GM23248 (cell line): ENCODE measurements at places on chromosomes 5 and 9.

DNA sequence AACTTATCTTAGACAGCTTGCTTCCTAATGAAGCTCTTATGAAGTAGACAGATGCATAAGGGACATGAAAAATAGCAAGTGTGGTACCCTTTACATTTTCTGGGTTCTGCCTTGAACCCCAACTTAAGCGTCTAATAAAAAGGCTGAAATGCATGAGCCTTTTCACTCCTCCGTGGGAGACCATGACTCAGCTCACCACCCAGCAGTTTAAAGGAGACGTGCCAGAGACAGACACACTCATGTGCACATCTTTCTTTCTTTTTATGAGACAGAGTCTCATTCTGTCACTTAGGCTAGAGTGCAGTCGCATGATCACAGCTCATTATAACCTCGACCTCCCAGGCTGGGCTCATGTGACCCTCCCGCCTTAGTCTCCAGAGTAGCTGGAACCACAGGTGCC, 22.3 kb downstream of the CTXN3 start:
- DNase-seq, result peak; percentile 47

DNA sequence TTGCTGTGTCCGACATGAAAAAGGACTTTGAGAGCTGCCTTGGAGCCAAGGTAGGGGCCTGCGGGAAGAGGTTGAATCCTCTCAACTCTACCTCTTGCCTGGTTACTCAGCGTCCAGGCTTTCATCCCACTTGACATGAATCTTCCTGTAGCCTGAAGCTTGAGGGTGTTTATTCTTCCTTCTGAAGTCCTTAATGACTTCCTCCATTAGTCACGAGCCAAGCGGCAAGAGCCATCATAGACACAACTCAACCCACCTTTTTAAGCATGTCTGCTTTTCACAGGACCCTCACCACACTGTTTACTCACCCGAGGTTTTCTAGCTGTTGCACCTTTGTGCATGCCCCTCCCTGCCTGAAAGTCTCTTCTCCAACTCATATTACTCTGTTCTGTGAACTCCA, 40.2 kb downstream of the ACO1 start:
- no peak for DNase-seq

DNA sequence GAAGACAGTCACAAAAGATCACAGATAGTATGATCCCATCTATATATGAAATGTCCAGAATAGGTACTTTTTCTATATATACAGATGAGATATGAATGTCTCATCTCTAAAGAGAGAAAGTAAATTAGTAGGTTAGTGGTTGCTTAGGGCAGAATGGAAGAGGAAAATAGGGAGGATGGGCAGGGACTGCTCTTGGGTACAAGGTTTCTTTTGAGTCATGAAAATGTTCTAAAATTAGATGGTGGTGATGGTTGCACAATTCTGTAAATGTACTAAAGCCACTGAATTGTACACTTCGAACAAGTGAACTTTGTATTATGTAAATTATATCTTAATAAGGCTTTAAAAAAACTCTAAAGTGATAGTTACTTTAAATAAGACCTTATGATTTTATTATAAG, 59.6 kb upstream of the GRAMD2B start:
- peak; percentile 38 for DNase-seq

GRCh38 chr5:57581772-57582171, 99.2 kb upstream of the ACTBL2 start:
- no peak for DNase-seq
